ENCODE measurements at places on chromosomes 3 and 15. TPM values are rescaled to one million over a fixed set of nuclear protein-coding genes. Genes with fewer than 3 reads are reported as not detected.

DNA sequence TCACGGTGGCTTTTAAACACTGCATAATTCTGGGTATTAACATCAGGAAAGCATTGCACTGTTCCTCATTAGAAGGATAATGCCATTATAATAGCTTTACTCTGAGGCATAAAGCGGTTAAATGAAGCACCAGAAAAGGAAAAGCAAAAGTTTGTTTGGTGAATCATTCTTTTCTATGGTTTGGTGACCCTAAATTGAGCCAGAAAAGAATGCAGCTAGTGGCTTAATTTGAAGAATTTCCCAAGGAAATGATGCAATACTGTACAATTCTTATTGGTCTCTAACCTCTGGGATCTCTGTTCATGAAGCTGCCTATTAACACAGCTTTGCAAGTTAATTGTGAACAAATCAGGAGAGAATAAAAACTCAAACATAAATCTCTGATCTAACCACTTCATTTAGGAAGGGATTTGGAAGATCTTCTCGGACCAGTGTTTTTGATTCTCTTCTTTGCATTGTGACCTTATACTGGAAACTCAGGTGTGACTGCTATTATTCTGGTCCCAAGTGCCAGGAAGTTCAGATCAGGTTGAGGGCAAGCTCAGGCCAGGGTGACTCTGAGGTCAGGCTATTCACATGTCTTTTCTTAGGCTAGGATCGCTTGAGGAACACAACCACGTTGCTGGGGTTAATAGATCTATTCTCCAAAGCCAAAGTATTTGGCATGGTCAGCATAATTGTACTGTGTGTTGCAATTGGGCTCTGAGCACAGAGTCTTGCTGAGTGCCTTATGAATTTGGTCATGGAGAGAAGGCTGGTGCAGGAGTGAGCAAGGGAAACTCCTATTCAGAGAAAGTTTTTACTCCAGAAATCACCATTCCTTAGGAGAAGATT, 11.3 kb upstream of the DLG1 start:
- H3K27ac ChIP-seq = no peak overlapping the region
- H3K4me3 ChIP-seq = no peak overlapping the region
- no peak for DNase-seq
- H3K4me1 ChIP-seq = peaks cover 3% of the 10 kb centered on the region
- H3K27me3 ChIP-seq = no peaks in the 10 kb centered on the region

- no peak overlapping the region for H3K27ac ChIP-seq
- no peaks in the 10 kb centered on the region for H3K36me3 ChIP-seq
- no peaks in the 10 kb centered on the region for H3K4me1 ChIP-seq
- no peaks in the 10 kb centered on the region for H3K27me3 ChIP-seq
Measured at GRCh38 chr15:89106200-89106599, 17.9 kb downstream of the ABHD2 start.

DNA sequence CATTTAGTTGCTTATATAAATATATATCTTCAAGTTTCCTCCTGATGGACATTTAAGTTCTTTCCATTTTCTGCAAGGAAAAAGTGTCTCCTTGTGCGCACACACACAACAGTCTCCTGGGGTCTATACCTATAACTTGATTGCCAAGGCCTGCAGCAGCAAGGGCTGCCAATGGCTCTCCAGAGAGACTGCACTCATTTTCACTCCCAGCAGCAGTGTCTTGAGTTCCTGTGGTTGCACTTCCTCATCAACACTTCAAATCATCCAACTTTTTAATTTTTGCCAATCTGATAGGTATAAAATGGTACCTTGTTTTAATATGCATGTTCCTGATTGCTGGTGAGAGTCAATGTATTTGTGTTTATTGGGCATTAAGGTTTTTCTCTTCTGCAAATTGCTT, 23.1 kb downstream of the TNFAIP8L3 start:
- DNase-seq = no peak
- H3K27me3 ChIP-seq = no peaks in the 10 kb centered on the region
- H3K36me3 ChIP-seq = no peaks in the 10 kb centered on the region
- no peaks in the 10 kb centered on the region for H3K4me1 ChIP-seq
- H3K27ac ChIP-seq = no peak overlapping the region

- no peaks in the 10 kb centered on the region for H3K27me3 ChIP-seq
- H3K4me3 ChIP-seq = no peak overlapping the region
- no peaks in the 10 kb centered on the region for H3K36me3 ChIP-seq
- no peaks in the 10 kb centered on the region for H3K4me1 ChIP-seq
- no peak for DNase-seq
Measured at GRCh38 chr3:153127788-153128187, 34.2 kb upstream of the RAP2B start.

BFSP2 gene
- not detected for total RNA-seq

- DNase-seq = no peak
- no peaks in the 10 kb centered on the region for H3K27me3 ChIP-seq
- H3K4me3 ChIP-seq = no peak overlapping the region
- H3K36me3 ChIP-seq = no peaks in the 10 kb centered on the region
- peaks cover 7% of the 10 kb centered on the region for H3K4me1 ChIP-seq
Measured at GRCh38 chr15:95989392-95989791, 341.1 kb upstream of the NR2F2 start.

DNA sequence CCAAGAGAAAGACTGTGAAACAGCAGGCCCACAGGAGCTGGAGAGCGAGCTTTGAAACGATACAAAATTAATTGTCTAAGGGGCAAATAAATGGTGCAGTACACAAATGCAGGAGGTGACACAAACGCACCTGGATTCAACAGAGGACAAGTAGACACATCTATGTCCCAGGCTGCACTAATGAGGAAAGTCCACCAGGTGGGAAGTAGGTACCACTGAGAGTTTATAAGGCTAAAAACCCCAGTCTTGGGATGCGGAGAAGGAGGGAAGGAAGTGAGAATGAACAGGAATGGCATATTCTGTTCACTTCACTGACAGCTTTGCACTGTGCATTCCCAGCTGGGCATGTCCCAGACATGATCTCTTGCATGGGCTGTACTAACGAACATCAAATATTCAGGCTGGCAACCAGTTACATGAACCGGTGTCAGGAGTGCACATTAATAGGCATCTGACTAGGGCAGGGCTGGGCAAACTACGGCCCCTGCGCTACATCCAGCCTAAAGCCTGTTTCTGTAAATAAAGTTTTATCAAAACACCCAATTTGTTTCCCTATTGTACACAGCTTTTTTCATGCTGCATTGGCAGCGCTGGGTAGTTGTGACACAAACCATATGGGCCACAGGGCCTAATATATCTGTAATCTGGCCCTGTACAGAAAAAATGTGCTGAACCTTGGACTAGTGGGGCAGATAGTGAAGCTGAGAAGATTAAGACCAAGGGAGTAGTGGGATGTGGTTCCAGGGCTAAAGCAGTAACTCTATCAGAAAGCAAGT, 107.0 kb downstream of the IGF2BP2 start:
- H3K36me3 ChIP-seq = no peaks in the 10 kb centered on the region
- DNase-seq = no peak
- no peak overlapping the region for H3K4me3 ChIP-seq
- peaks cover 32% of the 10 kb centered on the region for H3K4me1 ChIP-seq
- H3K27ac ChIP-seq = no peak overlapping the region

GRCh38 chr3:125123451-125124305, 67.9 kb upstream of the HEG1 start:
- peaks cover 33% of the 10 kb centered on the region for H3K4me1 ChIP-seq
- no peaks in the 10 kb centered on the region for H3K36me3 ChIP-seq
- peaks cover 9% of the 10 kb centered on the region for H3K27me3 ChIP-seq
- no peak overlapping the region for H3K27ac ChIP-seq

- H3K4me1 ChIP-seq = peaks cover 4% of the 10 kb centered on the region
- H3K27me3 ChIP-seq = no peaks in the 10 kb centered on the region
- no peak overlapping the region for H3K4me3 ChIP-seq
- no peaks in the 10 kb centered on the region for H3K36me3 ChIP-seq
- DNase-seq = no peak
Measured at GRCh38 chr3:2656806-2657777, 453.1 kb downstream of the IL5RA start.

- H3K27me3 ChIP-seq = no peaks in the 10 kb centered on the region
- no peak overlapping the region for H3K4me3 ChIP-seq
- H3K36me3 ChIP-seq = no peaks in the 10 kb centered on the region
- DNase-seq = no peak
Measured at GRCh38 chr3:14288833-14289451, 110.3 kb downstream of the LSM3 start.

DNAJA4 gene
- total RNA-seq = not detected

- no peak overlapping the region for H3K27ac ChIP-seq
- no peaks in the 10 kb centered on the region for H3K27me3 ChIP-seq
- no peak for DNase-seq
- no peak overlapping the region for H3K4me3 ChIP-seq
- no peaks in the 10 kb centered on the region for H3K36me3 ChIP-seq
Measured at GRCh38 chr3:138136201-138136600, 4.0 kb upstream of the A4GNT start.

DNA sequence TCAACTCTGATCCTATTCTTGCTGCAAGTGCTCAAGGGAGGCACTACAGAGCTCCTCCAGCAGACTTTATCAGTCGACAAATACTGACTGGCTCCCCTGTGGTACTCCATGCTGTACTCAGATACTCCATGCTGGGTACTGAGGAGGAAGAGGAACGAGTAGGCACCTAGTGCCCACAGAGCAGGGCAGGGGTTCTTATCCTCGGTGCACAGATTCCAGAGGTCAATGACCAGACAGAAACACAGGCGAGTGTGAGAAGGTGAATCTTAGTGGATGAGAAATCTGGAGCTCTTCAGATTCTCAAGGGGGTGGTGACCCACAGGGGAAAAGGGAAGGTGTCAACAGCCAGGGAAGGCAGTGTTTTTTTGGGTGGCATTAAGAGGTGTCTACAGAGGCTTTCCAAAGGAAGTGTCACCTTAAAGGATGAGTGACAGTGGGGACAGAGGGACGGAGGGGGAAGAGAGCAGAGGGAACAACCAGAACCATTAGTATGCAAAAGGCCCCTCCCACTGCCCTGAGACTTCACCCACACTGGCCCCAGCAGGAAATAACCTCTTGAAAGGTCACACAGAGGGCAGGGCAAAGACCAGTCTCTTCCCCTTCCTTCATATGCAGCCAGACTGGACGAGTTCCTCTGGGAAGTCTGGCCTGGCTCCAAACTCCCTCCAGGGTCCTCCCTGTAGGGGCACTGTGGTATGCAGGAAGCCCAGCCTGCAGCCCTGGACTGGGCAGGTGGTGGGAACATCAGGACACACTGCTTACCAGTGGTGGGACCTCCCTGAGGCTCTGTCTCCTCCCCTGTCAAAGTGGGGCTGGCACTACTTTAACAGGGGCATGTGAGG, 27.5 kb downstream of the CCDC12 start:
- peaks cover 1% of the 10 kb centered on the region for H3K4me1 ChIP-seq
- H3K27ac ChIP-seq = no peak overlapping the region
- no peak overlapping the region for H3K4me3 ChIP-seq
- no peak for DNase-seq
- H3K36me3 ChIP-seq = no peaks in the 10 kb centered on the region

DNA sequence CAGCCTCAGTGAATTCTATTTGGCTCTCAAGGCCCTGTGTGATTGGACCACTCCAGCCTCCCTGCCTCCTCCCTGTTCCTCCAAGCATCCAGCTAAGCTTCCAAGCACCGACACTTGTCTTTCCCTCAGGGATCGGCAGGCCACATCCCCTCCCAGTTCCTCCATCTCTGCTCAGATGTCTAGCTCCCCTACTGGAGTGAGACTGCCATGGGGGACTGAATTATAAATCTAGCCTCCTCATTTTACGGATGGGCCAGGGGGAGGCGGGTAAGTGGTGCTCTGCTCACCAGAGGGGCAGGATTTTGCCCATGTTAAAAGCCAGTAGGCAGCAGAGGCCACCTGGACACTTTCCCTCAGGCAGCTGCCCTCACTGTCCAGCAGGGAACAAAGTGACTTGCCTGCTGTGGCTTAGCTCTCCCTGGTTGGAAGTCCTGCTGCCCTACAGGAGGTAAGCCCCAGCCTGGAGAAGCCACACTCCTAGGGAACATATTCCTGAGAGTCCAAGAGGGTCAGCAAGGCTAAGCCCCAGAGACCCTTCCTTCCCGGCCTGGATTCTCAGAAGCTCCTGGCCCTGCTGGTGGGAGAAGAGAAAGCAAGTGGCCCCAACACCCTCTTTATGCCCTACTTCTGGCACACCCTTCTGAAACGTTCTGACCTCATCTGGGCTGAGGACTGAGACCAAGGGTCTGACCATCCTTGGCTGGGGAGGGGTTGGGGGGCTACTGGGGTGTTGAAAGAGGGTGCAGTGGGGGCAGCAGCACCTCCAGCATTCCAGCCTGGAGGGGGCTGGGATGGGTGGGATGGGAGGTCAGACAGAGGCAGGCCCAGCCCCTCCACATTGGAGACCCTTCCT, 9.1 kb upstream of the HHATL start:
- H3K27ac ChIP-seq = no peak overlapping the region
- H3K4me1 ChIP-seq = no peaks in the 10 kb centered on the region
- H3K27me3 ChIP-seq = no peaks in the 10 kb centered on the region
- DNase-seq = no peak

DNA sequence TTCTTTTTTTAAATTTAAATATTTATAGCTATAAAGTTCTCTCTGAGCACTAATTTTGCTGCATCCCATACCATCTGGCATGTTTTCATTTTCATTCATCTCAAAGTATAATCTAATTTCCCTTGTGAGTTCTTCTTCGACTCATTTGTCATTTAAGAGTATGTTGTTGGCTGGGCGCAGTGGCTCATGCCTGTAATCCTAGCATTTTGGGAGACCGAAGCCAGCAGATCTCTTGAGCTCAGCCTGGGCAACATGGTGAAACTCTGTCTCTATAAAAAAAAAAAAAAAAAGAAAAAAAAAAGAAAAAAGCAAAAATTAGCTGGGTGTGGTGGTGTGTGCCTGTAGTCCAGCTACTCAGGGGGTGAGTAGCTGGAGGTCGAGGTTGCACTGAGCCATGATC, 34.8 kb downstream of the MAP1A start:
- H3K27me3 ChIP-seq = no peaks in the 10 kb centered on the region
- H3K4me1 ChIP-seq = no peaks in the 10 kb centered on the region
- peaks cover 4% of the 10 kb centered on the region for H3K36me3 ChIP-seq
- H3K4me3 ChIP-seq = no peak overlapping the region
- H3K27ac ChIP-seq = no peak overlapping the region
- no peak for DNase-seq

DNA sequence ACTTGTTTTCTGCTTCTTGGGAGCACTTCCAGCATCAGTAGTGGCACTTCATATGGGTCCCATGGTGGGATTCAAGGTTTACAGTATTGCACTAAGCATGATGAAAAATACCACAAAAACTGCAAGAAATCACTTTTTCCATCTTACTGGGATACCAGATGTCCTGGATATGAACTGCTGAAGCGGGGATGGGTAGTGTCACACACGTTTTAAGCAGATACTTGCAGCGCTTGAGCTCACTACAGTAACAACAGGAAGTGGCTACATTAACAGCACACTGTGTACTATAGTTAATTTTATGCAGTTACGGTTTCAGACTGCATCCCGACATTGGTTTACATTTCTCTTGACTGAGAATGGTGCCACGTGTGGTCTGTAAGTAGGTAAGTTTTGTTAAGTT, 3.5 kb upstream of the ISG20 start:
- H3K4me1 ChIP-seq = peaks cover 5% of the 10 kb centered on the region
- H3K27me3 ChIP-seq = no peaks in the 10 kb centered on the region
- no peak overlapping the region for H3K4me3 ChIP-seq
- DNase-seq = no peak
